ENCODE measurements at places on chromosomes 2 and 18.

GRCh38 chr2:63734510-63734909, 107.2 kb upstream of the UGP2 start:
- no peak for DNase-seq

GRCh38 chr2:62631160-62632085, 74.1 kb upstream of the EHBP1 start:
- no peak for DNase-seq

GRCh38 chr2:236765478-236765877, 195.9 kb downstream of the ACKR3 start:
- DNase-seq = no peak

DNA sequence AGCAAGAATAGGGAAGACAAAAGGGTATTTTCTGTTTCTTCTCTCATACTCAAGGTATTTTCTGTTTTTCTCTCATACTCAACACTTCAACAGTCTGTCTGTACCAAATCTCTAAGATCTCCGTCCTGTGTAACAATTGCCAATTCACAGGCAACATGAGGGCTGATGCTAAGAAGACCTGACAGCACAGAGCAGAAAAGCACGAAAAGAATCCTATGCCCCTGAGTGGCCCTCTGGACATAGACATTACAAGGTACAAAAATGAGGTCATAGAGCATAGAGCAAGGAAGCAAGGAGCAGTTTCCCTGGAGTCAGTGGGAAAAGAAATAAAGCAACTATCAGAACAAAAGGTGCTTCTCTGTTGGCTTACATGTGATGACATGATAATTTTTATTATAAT, 1612.6 kb upstream of the CELF4 start:
- DNase-seq = no peak

- no peak for DNase-seq
Measured at GRCh38 chr2:136439064-136439676, 321.2 kb upstream of the CXCR4 start.

DNA sequence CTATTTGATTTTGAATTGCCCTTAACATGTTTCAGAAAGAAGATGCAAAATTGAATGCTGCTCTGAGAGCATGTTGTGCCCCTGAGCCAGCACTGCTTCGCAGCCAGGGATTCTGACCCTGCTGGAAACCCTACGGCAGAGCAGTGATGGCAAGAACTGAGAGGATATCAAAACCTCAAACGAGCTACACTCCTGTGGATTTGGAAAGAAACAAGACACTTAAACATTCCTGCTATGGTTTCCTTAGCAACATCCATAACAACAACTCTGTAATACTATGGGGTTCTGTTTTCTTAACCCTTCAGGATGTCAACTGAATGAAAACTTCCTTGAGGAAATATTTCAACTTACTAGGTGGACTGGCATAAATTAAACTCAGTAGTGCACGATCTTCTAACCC, 649.1 kb downstream of the NYAP2 start:
- no peak for DNase-seq

All from NCI-H1694 (cell line).